Left hindlimb (tissue), 1 donor: ENCODE measurements at places on chromosomes 11 and 22.

DNA sequence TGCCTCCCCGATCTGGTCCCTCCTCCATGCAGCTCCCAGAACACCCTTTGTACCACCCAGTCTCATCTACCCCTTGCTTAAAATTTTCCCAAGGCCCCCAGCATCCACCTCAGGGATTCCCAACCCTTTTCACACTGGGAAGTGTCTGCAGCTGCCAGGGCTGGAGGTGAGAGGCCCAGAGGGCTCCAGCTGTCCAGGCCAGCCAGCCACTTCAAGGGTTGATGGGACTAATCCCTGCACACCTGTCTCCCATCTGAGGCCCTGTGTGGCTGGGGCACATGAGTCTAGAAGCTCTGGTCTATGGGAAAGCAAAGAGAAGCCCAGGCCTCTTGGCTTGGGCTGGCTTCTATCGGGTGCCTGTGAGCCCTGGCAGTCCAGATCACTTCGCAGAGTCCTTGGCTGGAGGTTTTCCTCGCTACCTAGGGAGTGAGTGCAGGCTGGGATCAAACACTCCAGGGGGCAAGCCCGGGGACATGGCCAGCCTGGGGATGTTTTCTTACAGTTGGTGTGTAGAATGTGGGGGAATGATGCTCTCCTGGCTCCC is 41.1 kb upstream of the TPBGL start:
- no peak for DNase-seq

DNA sequence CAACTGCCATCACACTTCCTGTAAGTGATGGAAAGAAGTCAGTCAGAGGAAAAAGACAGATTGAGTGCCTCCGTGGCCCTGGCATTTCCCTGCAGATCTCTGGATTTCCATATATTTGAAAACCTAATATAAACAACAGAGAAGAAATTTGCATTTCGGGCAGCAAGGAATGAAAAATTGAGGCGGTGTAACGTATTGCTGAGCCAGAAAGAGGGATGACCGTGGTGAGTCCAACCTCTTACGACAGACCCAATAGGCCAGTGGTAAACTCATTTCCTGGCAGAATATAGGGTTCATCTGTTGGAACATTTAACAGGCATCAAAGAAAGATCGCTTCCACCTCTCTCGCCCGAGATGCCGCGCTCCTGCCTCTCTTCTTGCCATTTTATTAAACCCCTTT is 336.5 kb downstream of the MIAT start:
- DNase-seq: peak; percentile 40

- DNase-seq: no peak
Observed at GRCh38 chr11:7490535-7490934, 5.2 kb downstream of the OLFML1 start.

- DNase-seq: no peak
Observed at GRCh38 chr22:49549256-49550140, 278.2 kb downstream of the BRD1 start.

- no peak for DNase-seq
Observed at GRCh38 chr11:30758012-30758411, 171.9 kb upstream of the MPPED2 start.

- DNase-seq: no peak
Observed at GRCh38 chr11:18790883-18791206, 753 bp downstream of the PTPN5 start.

DNA sequence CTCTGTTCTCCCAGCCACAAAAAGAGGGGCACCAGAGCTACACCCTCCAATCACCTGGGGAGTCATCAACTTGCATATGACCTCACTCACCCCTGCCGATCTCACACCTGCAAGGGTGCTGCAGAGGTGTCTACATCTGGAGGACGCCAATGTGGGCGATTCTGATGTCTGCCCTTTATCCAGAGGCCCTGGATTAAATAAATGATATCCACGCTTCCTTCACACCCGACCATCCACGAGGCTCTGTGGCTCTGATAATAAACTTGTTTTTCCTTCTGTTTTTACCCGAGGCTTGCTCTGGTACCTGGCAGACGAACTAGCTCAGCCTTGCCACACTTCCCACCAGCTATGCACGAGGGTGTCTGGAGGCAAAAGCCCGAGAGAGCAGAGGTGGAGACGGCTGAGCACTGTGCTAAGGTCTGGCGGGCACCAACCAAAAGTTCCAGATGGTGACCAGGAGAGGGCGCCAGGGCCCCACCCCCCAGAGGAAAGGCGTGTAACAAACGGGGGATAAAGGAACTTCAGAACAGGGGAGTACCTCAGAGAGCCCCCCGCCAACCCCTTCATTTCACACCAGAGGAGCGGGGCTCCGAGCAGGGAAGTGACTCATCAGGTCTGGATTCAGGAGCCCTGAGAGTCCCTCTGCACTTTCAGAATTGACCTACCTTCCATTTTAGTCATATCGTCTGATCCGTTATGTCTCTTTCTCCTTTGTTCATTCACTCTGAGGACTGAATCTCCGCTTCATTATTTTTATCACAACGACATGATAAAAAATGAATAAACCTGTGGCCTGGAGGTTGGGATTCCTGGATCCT is 13.5 kb downstream of the SCN3B start:
- no peak for DNase-seq

DNA sequence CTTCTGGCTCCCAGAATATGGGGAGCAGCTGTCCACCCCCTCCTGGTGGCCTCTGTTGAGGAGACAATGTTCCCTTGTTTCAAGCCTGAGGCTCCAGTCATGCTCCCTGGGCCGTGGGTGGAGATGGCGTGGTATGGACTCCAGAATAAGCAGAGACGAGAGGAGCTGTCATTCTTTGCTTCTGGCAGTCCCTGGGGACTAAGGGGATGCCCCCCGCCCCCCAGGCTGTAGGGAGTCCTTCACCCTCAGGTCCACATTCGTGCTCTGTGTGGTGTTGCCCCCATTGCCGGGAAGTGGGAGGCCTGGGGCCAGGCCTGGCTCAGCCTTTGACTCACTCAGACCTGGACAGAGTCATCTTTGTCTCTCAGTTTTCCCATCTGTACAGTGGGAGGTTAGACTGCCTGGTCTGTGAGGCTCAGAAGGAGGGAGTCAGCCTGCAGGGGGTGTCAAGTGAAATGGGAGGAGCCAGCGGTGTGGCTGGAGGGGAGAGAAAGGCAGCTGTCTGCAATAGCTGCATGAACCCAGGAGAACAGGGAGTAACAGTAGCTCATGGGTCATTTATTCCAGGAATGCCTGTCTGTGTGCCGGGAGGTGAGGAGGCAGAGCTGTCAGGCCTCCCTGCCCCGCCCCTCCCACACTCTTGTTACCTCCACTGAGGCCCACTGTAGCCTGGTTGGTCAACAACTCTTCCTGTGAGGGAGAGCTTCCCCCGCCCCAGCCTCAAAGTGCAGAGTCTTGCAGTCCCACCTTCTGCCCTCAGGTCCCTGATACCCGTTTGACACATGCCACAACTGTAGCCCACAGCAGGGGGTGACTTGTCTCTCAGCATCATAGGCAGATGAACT is 6.3 kb downstream of the ARHGEF17 start:
- DNase-seq: peak; percentile 55

GRCh38 chr11:86416494-86416893 is 41.8 kb downstream of the CCDC81 start:
- no peak for DNase-seq

DNA sequence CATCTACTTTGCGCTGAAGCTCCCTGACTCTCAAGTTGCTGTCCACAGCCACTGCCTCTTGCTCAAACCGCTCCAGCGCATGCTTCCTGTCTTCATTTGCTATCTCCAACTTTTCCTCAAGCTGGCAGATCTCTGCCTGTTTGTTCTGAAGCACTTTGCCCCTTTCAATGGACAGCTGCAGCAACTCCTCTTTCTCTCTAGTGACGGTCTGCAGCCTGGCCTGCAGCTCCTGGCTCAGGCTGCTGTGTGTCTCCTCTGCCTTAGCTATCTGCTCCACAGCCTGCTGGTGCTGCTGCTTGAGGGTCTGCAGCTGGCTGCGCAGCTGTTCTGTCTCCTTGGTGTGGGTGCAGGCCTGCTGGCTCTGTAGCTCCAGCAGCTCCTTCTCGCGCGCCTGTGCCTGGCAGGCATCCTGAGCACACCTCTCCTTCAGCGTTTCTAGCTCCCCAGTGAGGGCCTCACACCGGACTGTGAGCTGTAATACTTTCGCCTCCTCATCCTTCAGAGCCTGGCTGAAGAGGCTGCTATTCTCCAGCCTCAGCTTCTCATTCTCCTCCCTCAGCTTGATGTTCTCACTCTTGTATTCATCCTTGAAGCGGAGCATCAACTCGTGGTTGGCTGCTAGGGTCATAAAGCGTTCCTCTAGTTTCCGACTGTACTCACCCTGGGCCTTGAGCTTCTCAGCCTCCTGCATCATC is 723 bp downstream of the CCDC89 start:
- DNase-seq: peak; percentile 67

- peak; percentile 4 for DNase-seq
Observed at GRCh38 chr11:134372961-134373360, 39.1 kb downstream of the B3GAT1 start.
